ENCODE measurements at places on chromosomes 4 and X. TPM values are rescaled to one million over a fixed set of nuclear protein-coding genes. Genes with fewer than 3 reads are reported as not detected.

Gene RNF128
- total RNA-seq, result under 0.01 TPM

Gene CTAG1A
- total RNA-seq, result not detected

Gene RBM46
- not detected for total RNA-seq

Gene PRKG2
- 0.39 TPM for total RNA-seq

Gene SGCB
- 6.7 TPM for total RNA-seq

Gene SLC16A2
- 5.5 TPM for total RNA-seq

Gene MTHFD2L
- total RNA-seq, result 28.7 TPM

Gene AADAT
- 18.8 TPM for total RNA-seq

Gene OPN1MW3
- total RNA-seq, result not detected

Gene CAPN6
- 9.9 TPM for total RNA-seq

Gene SYTL5
- 0.39 TPM for total RNA-seq

Data from placental epithelial cell (primary cell).